Mammary microvascular endothelial cell (primary cell): ENCODE measurements at places on chromosomes 6 and 20. TPM values are rescaled to one million over a fixed set of nuclear protein-coding genes. Genes with fewer than 3 reads are reported as not detected.

RIPPLY2 gene
- not detected in 2 replicates for total RNA-seq

ADGRF5 gene
- 185 and 208 TPM in 2 replicates for total RNA-seq

CPXM1 gene
- total RNA-seq: 0.20 TPM in 1 of 2 replicates, not detected in the other

PLCB1 gene
- 20.6 and 22.7 TPM in 2 replicates for total RNA-seq

BMP7 gene
- not detected in 2 replicates for total RNA-seq

GABRR1 gene
- total RNA-seq: not detected in 2 replicates

LY6G6F gene
- total RNA-seq: not detected in 2 replicates

BPI gene
- total RNA-seq: not detected in 2 replicates

WFDC10B gene
- total RNA-seq: not detected in 2 replicates

PDYN gene
- total RNA-seq: not detected in 2 replicates

TFAP2C gene
- not detected in 2 replicates for total RNA-seq

OXT gene
- not detected in 2 replicates for total RNA-seq

SPDEF gene
- not detected in 2 replicates for total RNA-seq

TULP4 gene
- total RNA-seq: 15.4 and 30.6 TPM in 2 replicates

SLC17A3 gene
- not detected in 2 replicates for total RNA-seq

RBM24 gene
- total RNA-seq: 2.7 and 4.4 TPM in 2 replicates

ERVFRD-1 gene
- 6.5 and 7.2 TPM in 2 replicates for total RNA-seq

ZBP1 gene
- total RNA-seq: 0.10 TPM in 1 of 2 replicates, not detected in the other

SNAI1 gene
- total RNA-seq: 11.3 and 12.2 TPM in 2 replicates

NOX3 gene
- total RNA-seq: not detected in 2 replicates

PLCB4 gene
- total RNA-seq: 0.13 and 0.25 TPM in 2 replicates

SLC13A3 gene
- total RNA-seq: not detected in 2 replicates

NRN1 gene
- total RNA-seq: 38.7 and 42.9 TPM in 2 replicates

CDH4 gene
- total RNA-seq: 3.6 and 4.3 TPM in 2 replicates

CLDN20 gene
- total RNA-seq: not detected in 2 replicates

SRPK1 gene
- 46.8 and 50.1 TPM in 2 replicates for total RNA-seq

DLL1 gene
- 1.2 and 2.0 TPM in 2 replicates for total RNA-seq

IL17F gene
- not detected in 2 replicates for total RNA-seq

SLC4A11 gene
- 3.1 TPM in 2 replicates for total RNA-seq

RFX6 gene
- not detected in 2 replicates for total RNA-seq

CNR1 gene
- 0.05 TPM in 1 of 2 replicates, not detected in the other for total RNA-seq
